Mammary epithelial cell (primary cell): ENCODE measurements at places on chromosomes 13 and 19. TPM values are rescaled to one million over a fixed set of nuclear protein-coding genes. Genes with fewer than 3 reads are reported as not detected.

The RASIP1 gene
- total RNA-seq: 2.8 TPM

The FAM124A gene
- 0.12 TPM in 1 of 2 replicates, not detected in the other for total RNA-seq

The SCN1B gene
- 0.83 TPM for total RNA-seq

The ZNF274 gene
- total RNA-seq: 33.8 and 39.3 TPM in 2 replicates
